ENCODE measurements at places on chromosomes 2 and 18.
A peak's percentile ranks its signal among the peaks of the same experiment; 100 is the strongest.

DNA sequence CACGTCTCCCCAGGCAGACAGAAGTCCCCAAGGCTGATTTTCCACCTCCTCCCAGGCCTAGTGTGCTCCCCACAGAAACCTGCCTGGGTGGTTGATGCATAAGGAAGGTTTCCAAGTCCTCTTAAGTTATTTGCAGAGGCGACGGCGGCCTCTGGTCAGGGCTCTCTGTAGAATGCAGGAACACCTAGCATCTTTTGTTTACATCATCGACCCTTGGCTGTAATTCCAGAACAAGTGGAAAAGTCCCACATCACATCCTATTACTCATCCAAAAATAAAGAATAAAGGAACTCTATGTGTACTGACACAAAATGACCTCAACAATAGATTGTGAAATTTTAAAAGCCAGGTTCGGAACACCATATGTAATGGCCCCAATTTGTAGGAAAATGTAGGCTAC lies 211.1 kb downstream of the ALPK2 start:
- no peak for DNase-seq

- no peak for DNase-seq
These were observed 13.8 kb upstream of the KCNF1 start for GRCh38 chr2:10897956-10898355.

DNA sequence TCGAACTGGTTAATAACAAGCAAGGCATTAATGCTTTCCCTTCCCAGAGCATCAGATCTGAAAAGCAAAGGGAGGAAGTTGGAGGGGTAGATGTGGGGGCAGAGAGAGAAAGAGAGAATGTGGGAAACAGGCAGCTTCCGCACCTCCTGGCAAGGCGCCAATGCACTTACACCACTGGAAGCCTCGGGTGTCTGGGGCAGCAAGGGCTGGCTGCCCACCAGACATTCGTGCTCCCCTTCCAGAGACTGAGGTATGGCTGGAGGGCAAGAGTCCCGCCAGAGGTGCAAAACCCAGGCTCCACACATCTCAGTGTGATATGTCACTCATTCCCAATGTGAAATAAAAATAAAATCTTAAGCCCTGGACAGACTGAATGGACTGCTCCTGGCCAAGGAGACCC lies 46.4 kb downstream of the TEX51 start:
- DNase-seq, result no peak

GRCh38 chr2:27378096-27378808 lies 2.3 kb downstream of the ZNF513 start:
- no peak for DNase-seq

GRCh38 chr2:231535961-231536360 lies 5.7 kb upstream of the NMUR1 start:
- DNase-seq, result no peak

- no peak for DNase-seq
These were observed 26.4 kb downstream of the SPEG start for GRCh38 chr2:219461047-219461514.

DNA sequence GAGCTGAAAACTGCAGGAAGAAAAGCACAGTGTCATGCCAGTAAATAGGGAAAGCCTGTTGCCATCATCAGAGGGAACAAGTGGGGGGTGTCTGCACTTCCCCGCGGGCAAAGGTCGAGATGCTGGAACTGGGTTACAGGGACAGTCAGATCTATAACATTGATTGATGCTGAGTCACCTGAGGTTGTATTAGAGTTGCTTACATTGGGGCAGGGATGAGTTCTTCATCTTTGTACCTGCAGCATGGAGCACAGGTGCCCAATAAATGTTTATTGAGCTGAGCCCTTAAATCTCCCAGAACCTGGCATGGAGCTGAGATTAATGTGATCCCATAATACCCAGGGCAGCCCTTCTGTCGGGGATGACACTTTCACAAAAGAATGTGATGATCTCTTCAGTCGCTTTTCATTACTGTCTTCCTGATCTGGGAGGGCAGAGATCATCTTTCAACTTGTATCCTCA lies 5.9 kb upstream of the RNF152 start:
- DNase-seq, result no peak

DNA sequence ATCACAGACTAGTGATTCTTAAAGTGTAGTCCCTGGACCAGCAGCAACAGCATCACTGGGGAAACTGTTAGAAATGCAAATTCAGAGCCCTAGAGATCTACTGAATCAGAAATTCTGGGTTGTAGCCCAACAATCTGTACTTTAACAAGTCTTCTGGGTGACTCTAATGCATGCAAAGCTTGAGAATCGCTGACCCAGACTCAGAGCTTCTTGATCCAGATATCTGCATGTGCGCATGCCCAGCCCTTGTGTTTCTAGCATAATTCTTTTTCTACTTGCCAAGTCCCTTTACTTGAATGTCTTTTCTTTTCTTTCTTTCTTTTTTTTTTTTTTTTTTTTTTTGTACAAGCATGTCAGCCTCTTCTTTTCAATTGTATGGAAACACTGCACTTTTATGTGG lies 60.4 kb downstream of the FIGN start:
- peak; percentile 7 for DNase-seq

DNA sequence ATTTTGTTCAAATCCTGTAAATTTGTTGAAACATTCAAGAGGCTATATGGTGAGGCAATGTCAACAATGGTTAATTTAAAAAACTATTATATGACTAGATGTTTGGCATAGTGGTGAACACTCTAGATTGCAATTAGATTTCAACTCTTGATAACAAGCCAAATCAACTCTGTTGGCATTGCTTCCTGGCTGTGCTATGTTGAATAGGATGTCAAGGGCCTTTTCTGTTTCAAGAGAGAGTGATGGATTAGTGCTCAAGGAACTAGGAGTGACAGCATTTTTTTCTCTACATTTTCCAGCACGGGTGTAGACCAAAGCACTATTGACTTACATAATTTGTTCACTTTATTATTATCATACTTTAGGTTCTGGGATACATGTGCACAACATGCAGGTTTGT lies 172.4 kb upstream of the KCNH7 start:
- no peak for DNase-seq

DNA sequence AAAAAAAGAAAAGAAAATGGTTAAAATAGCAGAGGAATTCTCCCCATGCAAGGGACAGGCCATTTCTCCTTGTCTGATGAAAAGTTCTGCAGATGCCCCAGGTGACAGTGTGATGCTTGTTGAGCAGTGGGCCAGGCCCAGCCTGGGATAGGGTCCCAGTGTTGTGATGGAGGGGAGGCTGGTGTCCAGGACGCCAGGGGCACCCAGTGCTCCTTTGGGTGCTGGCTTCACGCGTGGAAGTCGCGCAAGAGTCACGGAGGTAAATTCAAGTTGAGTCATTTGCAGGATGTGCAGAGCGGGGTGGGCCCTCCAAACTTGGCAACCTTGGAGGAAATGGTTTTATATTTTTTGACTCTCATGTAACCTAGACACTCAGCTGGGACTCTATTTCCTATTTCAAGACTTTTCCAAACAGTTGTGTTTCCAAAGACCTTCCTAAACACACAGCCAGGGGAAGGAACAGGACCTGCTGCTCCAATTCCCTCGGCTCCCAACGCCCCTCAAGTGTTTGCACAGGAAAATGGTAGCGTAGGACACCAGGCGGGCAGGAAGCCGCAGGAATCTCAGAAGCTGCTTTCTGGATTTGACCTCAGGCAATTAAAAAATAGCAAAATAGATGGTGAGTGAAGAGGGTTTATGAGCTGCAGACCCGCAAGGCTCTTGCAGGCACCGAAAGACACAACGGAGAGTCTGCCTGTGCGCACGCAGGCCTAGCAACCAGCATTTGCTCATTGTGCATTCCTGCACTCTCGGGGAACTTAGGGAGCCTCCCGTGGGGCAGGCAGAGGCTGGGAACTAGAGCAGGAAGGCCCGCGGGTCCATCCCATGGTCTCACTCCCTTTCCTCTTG lies 107.1 kb upstream of the ODC1 start:
- no peak for DNase-seq

- no peak for DNase-seq
These were observed 35.6 kb downstream of the COA5 start for GRCh38 chr2:98572676-98573075.

GRCh38 chr2:215521031-215521430 lies 85.2 kb upstream of the FN1 start:
- no peak for DNase-seq

DNA sequence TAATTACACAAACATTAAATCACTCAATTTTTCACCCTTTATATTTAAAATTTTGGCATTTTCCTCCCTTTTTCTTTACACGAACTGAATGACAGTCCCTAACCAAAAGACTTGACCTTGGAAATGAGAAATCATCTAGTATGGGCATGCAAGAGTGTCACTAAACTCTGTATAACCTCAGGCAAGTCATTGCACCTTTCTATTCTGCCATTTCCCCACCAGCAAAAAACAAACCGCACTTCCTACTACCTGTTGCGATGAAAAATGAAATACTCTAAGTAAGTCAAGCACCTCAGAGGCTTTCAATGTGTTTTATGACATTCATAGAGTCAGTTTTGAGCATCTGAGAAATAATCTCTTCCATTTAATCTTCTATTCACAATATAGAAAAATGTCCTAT lies 44.1 kb downstream of the ANKRD44 start:
- no peak for DNase-seq

DNA sequence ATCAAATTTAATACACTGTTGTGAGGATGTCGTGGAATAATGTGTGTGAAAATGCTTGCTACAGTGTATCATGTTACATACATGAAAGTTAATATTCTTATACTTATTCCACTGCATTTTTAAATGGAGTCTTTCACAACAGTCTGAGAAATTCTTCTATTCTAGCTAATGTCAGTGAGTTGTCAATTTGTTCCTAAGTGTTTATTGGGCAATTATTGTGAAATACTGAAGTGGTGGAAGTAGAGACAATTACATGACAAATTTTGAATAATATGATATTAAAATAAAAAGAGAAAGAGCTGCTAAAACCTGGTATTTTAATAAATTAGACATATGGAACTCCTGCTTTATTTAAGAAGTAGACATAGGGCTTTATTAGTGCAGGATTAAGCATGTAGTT lies 176.1 kb downstream of the PTPRM start:
- no peak for DNase-seq

DNA sequence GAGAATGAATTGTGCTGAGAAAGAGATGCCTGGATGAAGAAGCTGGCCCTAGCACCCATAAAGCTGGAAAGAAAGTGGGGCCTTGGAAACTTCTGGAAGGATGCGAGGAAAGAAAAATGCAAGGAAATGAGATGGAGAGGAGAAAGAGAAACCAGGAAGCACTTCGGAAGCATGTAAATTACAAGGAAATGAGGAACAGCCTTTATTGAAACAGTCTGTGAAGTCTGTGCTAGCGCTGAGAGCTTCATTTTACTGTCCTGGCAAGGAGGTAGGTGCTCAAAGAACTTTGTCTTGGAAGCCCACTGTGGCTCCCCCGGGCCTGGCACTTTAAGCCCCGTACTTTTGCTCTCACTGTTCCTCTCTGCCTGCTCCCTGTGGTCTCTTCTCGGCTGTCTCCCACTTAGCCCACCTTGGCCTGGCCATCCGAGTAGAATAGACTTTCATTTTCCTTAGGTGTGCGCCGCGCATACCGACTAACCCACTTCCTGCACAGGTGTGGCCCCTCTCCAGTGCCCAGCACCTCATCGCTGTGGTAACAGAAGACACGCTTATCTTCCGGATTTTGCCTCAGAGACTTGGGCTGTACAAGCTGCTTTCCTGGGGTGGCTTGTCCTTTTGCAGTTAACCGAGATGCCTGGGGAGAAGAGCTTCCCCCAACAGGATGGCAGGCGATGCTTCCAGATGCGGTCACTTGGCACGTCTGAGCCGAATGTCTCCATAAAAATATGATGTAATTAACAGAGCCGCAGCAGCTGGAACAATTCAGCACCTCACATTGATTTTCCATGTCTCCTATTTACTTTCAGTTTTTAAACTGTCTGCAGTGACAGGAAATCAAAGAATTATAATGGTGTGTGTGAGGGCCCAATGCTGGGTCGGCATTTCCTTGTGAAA lies 199.6 kb downstream of the HRH4 start:
- no peak for DNase-seq

- DNase-seq, result no peak
These were observed 260.0 kb upstream of the FN1 start for GRCh38 chr2:215695861-215696260.

DNA sequence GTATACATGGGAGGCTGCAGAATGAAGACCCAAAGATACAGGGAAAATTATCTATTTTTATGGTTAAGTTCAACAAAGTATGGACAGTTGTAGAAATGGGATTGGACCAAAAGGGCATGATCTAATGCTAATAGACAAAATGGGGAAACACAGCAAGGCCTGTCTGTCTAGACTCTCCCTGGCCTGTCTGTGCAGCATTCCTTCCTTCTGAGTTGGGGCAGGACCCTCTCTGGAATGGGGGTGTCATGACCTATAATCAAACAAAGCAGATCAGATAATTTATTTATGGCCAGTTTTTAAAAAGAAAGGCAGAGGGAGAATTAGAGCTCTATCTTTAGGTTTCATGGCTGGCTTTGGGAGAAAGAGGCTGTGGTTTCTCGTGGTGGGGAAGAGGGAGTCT lies 104.4 kb downstream of the CTIF start:
- DNase-seq, result no peak

DNA sequence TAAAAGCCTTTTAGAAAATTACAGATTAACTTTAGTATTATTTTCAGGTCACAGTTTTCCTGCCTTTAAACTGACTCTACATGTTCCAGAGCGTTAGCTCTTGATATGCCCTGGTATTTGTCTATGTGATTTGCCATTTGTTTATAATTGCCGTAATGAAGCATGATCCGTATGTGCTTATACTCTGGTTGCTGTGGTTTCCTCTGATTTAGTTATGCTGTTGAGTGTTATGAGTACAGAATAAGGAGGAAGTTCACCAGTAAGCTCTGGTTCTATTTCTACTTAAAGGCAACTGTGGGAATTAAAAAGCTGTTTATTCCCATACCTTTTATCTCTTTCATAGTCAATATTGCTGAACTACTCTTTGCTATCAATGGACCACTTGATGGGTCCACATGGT lies 123.5 kb downstream of the OSBPL6 start:
- DNase-seq, result no peak

DNA sequence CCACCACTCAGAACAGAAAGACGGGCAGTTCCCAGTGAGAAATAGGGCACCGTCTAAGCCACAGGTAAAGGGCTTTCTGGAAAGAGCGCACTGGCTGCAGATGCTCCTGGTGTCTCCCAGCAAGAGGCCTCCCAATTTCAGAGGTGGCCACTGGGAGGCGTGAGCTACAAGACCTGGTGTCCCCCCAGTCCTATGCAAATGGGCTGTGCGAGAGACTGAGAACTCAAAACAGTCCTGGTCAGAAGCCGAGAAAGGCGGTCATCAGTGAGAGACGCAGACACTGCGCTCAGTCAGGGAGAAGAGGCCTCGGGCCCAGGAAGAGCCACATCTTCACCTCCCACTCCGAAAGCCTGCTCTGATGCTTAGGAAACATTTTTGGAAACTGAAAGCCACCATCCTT lies 179.5 kb downstream of the EIPR1 start:
- DNase-seq, result no peak

DNA sequence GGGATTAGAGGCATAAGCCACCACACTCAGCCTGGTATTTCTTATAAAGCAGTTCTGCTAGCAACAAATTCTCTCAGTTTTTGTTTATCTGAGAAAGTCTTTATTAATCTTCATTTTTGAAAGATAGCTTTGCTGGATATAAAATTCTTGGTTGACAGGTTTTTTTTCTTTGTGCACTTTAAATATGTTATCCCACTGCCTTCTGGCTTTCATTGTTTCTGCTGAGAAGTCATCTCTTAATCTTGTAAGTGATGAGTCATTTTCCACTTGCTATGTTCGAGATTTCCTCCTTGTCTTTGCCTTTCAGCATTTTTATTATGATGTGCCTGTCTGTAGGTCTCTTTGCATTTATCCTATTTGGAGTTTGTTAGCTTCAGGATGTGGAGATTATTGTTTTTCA lies 5.9 kb upstream of the ELAC1 start:
- DNase-seq, result no peak

- DNase-seq, result no peak
These were observed 17.3 kb downstream of the BUB1 start for GRCh38 chr2:110660558-110660957.

GRCh38 chr2:109143214-109144187 lies 14.5 kb downstream of the SH3RF3 start:
- DNase-seq, result no peak
